Suprapubic skin (tissue), 4 donors: ENCODE measurements at places on chromosomes 6 and 20.
A peak's percentile ranks its signal among the peaks of the same experiment; 100 is the strongest.

- DNase-seq = no peak
These were observed 664.8 kb upstream of the GJE1 start for GRCh38 chr6:141467881-141468280.

DNA sequence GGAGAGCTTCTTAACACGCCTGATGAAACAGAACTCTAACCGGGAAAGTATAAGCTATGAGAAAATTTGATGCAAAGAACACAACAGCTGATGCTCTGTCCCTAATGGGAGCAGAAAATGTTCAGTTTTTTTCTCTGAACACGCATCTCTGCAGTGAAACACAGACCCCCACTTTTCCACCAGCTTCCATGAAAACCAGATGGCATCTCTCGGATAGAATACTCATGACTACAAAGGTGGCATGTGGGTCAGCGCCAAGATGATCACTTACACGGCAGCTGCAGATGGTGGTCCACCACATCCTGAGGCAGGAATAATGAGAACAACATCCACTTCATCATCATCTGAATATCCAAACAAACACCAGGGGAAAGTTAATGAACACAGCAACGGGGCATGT, 85.2 kb upstream of the CNR1 start:
- DNase-seq = no peak

GRCh38 chr20:23283096-23283850, 67.3 kb upstream of the NXT1 start:
- no peak for DNase-seq

DNA sequence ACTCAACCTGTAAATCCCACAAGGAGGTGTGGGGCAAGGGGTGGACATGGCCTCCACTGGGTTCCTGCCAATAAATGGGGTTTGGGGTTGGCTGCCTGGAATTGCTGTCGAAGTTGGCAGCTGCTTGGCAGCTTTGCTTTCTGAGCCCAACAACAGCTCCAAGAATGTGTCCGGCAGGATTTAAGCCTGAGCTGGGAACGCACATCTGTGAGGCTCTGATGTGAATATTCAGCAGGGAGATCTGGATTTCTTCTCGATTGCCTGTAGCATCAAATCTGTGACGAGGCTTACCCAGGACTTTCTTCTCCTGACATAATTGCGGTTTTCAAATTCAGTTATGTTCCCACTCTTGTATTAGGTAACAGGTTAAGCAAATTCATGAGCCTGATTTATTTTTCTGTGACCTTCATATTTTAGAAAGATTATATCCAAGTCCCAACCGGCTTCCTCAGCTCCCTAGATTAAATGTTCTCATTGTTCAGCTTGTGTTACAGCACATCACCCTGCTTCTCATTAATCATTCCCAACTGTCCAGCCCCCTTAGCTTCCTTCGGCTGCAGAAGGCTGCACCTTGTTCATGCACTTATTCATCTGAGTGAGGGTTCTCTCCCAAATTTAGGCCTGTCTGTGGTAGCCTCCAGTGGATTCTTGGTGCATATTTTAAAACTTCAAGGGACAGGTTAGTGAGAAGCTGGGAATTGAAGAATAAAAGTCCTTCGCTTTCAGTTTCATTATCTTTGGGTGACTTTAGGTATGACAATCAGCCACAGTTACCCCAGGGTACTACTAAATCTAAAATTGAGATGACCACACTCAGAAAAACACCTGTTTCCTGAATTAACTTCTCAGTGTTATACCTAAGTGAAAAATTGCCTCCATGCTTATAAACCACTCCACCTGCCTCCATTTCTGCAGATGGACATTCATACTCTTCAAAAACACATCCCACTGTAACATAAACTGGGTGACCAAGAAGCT, 310.0 kb downstream of the ESR1 start:
- DNase-seq = no peak

DNA sequence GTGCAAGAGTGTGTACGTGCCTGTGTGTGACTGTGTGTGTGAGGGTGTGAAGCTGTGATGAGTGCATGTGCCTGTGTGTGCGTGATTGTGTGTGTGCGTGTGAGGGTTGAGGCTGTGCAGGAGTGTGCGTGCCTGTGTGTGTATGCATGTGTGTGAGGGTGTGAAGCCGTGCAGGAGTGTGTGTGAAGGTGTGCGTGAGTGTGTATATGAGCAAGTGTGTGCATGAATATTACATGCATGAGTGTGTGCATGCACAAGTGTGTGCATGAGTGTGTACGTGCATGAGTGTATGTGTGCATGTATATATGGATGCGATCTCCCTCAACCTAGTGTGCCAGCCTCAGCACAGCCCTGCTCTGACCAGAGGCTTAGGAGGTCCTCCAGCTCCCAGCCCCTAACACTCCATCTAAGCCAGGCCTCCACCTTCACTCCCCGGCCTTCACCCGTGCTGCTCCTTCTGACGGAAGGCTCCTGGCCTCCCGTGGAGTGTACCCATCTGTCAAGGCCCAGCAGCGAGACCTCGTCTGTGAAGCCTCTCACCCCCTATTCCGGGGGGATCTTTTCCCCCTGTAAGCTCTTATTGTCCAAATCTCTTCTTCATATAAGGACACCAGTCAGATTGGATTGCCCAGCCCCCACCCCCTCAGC, 19.9 kb upstream of the PHACTR3 start:
- no peak for DNase-seq

DNA sequence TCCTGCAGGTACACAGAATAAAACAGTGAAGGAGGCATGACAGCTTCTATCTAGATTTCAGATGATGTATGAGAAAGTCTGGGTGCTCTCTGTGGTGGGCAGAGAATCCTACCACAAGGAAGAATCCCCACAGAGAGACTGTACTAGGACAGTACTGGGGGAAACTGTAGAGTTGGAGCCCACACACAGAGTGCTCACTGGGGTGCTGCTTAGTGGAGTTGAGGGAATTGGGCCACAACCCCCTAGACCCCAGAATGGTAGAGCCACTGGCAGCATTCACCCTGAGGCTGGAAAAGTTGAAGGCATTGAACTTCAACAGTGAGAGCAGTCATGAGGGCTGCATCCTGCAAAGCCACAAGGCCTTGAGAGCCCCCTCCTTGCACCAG, 62.2 kb upstream of the TNFRSF21 start:
- DNase-seq = no peak

- DNase-seq = no peak
These were observed 217.3 kb upstream of the FKBP1C start for GRCh38 chr6:62993951-62994350.

DNA sequence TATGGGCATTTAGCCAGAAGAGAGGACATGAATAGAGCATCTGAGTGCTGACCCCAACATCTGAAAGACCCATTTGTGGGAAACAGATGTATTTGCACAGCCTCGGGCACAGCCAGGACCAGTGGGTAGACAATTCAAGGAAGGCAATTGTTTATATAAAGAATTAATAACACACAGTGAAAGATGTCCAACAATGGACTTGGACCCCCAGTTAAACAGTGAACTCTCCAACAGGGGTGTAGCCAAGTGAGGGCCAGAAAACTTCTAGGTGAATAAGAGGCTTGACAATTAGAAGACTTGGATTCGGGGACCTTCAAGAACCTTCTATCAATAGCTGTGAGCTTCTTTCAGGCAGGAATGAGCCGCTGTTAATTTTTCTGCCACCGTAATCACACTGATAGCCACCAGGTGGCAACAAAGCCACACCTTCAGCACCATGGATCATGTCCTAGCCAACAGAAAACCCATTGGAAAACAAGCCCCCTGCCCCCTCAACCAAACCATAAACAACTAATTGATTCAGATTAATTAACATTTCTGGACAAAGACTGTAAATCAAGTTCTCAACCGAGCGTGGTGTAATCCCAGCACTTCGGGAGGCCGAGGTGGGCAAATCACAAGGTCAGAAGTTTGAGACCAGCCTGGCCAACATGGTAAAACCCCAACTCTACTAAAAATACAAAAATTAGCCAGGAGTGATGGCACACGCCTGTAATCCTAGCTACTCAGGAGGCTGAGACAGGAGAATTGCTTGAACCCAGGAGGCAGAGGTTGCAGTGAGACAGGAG, 8.8 kb upstream of the SRSF6 start:
- no peak for DNase-seq

DNA sequence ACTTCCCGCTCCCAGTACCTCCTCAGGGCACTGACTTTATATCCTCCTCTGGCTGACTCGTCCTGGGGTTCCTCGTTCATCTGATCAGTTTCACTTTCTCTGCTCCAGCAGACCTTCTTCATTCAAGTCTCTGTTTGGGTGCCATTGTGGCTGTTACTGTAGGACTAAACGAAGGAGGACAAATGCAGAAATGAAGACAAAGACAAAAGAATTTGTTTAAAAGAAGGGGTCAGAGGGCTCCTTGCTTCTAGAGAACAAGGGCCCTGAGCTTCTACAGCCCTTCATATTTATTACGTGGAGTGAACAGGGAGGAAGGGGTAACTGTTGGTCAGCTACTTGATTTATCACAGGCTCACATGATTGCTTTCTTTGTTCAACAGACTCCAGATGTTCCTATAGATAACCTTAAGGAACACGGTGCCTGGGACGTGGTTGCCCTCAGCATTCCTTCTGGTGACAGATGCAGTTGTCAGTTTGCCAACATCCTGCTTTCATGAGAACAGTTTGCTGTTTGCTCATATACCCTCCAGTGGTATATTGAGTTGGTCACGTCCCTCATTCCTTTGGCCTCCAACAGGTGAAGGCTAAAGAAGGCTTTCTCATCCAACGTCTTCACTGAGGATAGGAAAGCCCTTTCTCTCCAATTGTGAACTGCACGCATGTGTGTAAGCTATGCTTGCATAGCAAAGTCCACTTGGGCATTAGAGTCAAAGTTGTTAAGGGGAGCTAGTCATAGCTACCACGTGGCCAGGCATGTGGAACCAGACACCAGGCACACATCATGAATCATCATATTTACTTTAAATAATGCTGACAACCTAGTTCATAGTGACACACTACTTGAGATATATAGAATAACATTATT, 69.1 kb upstream of the BTN3A2 start:
- DNase-seq = no peak

GRCh38 chr6:143123081-143123480, 62.4 kb downstream of the AIG1 start:
- DNase-seq = no peak

GRCh38 chr6:73516514-73517489, 4.0 kb downstream of the EEF1A1 start:
- DNase-seq = no peak

GRCh38 chr6:85354761-85355618, 94.9 kb upstream of the NT5E start:
- DNase-seq = peak; percentile 87

DNA sequence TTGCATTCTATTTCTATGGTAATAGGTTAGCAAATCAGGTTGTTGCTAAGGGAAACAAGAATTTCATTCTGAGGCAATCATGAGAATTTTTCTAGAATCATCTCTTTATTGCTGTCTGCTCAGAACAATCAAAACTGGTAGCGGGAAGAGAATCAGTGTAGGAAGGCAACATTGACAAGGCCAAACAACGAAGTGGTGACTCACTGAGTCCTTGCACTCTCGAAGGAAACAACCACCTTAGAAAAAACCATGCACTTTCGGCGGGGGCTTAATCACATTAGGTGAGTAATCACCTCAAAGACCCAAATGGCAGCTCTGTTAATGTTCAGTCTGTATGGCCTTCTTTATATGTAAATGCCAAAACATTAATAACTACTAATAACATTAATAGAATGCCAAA, 78.8 kb upstream of the MAP7 start:
- no peak for DNase-seq

DNA sequence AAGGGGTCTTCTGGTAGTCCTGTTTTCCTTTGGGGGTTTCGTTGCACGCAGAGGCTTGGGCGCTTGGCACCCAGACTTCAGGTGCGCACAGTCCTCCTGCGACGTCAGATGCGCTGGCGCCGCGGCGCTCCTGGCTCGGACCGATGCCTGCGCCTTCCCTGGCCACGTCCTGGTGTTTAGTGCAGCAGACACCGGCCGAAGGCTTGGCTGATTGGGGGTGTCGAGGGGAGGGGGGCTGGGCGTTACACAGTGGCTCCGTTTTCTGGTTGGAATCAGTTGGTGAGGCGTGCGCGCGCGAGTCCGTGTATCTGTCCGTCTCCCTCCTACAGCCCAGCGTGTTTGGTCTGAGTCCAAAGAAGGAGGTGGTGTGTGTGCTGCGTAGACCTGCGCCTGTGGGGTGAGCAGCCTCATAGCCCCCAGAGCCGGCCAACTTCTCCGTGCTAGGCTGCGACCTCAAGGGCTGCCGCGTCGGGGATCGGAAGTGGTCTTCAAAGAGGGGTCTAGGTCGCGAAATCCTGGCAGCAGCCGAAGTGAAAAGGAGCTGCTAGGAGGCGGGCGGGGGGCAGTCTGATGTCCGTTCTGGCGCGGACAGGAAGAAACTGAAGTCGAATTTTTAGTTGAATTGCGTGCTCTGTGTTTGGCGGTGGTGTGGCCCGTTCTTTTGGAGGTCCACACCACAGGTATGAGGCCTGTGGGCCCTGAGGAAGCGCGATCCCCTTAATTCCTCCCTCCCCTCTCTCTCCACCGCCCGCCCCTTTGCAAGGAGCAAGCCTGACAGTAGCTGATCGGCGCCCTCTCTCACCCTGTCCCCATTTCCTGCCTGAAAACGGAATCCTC, 1.5 kb downstream of the SYNDIG1 start:
- DNase-seq = no peak

- no peak for DNase-seq
These were observed 14.6 kb upstream of the HELZ2 start for GRCh38 chr20:63588641-63589041.
